ENCODE measurements at places on chromosomes 7 and 10. TPM values are rescaled to one million over a fixed set of nuclear protein-coding genes. Genes with fewer than 3 reads are reported as not detected.

DNA sequence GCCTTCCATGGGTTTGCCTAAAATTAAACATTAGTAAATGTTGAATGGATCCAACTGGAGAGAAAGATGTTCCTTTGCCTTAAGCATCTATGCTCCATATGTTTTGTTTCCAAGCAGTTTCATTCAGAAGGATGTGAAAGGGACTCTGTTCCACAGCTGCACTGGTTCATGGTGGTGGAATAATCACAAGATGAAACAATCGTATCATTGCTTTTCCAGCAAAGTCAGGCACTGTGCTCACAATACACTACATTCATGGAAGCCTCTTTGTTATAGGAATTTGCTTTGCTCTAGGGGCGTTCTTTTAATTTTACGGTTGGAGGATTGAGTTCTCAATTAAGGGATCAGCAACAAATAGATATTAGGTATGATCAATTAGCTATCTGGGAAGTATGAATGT lies 33.8 kb downstream of the RAMP3 start:
- DNase-seq = no peak

- DNase-seq = no peak
Measured at GRCh38 chr10:63429281-63429680, 36.5 kb downstream of the JMJD1C start.

GRCh38 chr10:86217371-86218080 lies 149.1 kb downstream of the GRID1 start:
- DNase-seq = no peak

- DNase-seq = no peak
Measured at GRCh38 chr7:158361326-158361946, 226.2 kb downstream of the PTPRN2 start.

DNA sequence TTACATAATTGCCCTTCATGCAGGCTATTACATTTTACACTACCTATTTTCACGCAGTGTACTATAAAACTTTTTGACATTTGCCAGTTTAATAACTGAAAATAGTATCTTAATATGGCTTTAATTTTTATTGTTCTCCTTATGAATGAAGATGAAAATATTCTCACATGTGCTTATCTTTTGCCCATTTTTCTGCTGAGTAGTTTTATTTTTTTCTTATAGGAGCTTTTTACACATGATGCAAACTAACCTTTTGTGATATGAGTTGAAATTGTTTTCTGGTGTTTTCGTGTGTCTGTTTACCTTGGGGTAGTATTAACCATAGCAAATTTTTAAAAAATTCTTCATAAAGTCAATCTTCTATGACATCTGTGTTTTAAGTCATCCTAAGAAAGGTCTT lies 26.3 kb downstream of the OR9A2 start:
- DNase-seq = no peak

DNA sequence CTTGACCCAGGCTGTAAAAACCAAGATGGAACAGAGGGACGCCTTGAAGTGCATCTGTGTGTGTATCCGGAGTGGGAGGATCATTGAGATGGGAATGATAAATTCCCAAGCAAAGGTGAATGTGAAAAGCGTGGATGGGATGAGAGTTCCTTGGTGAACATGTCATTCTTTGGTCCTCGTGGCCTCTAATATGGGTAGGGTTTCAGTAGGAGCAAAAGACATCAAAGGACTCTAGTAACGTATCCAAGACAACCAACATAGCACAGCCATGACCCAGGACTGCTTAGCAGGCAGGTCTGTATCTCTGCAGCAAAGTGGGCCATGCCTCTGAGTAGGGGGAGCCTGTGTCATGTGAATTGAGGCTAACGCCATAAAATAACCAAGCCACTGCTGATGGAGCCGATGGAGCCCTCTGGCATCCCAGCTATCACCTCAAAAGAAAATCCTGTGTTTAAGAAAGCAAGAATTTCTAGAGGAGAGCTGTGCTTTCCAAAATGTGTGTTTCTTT lies 98.6 kb downstream of the CCDC3 start:
- no peak for DNase-seq

- peak; percentile 84 for DNase-seq
Measured at GRCh38 chr10:99435986-99436638, 5.7 kb upstream of the GOT1 start.

- DNase-seq = no peak
Measured at GRCh38 chr10:11958956-11959355, 83.7 kb downstream of the UPF2 start.

DNA sequence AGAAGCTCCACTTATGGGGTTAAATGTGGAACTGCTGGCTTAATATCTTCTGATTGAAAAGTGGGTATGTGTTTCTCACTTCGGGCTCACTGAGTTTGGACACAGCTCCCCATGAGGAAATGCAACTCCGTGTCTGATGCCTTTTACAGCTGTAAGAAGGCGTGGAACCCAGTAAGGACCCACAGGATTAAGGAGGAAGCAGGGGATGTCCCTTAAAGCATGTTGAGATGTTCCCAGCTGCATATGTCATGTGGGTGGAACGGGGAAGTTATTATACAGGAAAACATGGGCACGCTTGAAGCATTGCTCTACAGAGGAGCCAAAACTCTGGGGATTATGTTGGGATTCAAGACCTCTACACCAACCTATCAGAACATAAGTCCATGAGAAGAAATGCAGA lies 224.4 kb downstream of the NEBL start:
- DNase-seq = no peak

DNA sequence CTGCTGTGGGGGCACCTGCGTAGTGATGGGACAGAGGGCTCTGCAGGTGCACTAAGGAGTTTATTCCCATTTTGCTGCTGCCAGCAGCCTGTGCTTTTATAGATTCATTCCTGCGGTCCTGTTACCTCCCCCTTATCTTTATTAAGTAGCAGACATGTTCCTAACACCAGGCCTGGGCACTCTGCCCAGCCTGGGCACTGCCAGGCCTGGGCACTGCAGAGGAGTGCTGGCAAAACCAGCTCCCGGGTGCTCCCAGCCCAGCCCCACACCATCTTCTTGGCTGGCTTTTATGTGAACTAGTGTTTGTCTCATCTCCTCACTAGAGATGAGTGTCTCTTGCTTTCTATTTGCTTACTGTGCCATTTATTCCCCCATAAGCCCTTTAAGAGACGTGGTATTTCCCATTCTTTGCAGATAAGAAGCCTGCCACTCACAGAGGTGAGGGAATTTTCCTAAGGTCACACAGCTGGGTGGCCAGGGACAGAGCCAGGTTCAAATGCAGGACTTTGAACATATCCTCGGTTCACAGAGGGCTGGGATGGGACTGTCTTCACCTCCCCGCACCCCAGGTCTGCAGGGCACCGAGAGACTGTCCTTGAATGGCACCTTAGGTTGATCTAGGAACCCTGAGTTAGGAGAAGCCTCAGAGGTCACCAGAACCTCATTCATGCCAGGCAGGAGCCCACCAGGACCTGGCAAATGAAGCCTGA lies 14.6 kb upstream of the DRGX start:
- DNase-seq = no peak

DNA sequence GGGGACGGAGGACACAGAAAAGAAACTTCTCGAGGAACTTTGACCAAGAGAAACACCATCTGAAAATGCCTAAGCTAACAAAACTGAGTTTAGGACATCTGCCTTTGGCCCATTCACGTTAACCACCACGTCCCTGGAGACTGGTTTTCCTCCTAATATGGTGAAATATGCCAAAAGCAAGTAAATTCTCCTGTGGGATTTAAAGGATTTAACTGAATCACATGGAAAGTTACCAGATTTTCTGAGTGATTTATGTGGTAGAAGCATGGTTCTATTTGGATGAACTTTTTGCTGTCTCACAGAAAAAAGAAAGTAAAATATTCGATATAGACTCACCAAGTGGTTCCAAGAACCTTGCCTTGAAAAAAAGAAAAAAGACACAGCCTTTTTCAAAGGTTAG lies 30.4 kb upstream of the BMPER start:
- DNase-seq = peak; percentile 34

DNA sequence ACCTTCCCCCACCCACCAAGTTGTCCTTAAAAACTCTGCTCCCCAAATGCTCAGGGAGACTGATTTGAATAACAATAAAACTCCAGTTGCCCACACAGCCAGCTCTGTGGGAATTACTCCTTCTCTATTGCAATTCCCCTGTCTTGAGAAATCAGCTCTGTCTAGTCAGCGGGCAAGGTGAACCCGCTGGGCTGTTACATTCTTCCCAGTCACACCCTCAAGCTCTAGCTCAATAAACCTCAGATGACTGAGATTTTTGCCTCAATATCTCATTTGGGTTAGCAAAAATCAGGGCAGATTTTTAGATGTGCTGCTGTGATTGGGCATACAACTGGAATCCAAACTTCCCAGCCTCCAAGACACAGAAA lies 32.9 kb downstream of the SVOPL start:
- DNase-seq = no peak

Gene TRPV5
- polyA plus RNA-seq = 1.3 TPM

Gene CTAGE4
- polyA plus RNA-seq = 4.2 TPM

Measured in kidney (tissue), 22 donors.